RKO (cell line): ENCODE measurements at places on chromosomes 3 and 15.

- DNase-seq: no peak
Measured at GRCh38 chr3:127296166-127296565, 8.3 kb upstream of the PRR20G start.

DNA sequence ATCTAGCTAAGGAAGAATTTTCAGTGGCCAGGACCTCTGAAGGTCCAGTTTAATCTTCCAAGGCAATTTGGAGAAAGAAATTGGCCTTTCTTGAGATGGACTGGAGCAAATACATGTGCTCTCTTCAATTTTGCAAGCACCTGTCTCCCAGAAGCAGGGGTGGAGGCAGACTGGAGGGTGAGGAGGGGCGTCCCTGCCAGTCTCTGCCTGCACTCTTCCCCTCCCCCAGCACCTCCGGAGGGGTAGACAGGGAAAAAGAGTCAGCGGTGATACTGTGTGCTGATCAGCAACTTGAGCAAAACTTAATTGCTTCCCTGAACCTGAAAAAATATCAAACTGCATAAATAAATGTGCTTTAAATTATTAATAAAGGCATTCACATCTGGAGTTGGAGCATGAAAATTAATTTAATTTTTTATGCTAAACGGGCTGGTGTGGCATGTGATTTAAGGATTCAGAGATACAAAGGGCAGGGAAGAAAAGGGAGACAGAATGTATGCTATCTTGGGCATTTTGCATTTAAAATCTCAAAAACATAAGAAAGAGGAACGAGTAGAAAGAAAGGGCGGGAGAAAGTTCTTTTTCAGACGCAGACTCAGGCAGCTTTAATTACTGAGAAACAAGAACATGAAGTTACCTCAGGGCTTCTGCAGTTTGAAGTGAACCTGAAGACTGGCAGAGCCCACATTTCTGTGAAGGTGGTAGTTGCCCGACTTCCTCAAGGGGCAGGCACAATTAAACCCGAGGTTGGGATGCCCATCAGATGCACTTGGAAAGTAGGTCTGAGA is 319.7 kb downstream of the UACA start:
- no peak for DNase-seq

DNA sequence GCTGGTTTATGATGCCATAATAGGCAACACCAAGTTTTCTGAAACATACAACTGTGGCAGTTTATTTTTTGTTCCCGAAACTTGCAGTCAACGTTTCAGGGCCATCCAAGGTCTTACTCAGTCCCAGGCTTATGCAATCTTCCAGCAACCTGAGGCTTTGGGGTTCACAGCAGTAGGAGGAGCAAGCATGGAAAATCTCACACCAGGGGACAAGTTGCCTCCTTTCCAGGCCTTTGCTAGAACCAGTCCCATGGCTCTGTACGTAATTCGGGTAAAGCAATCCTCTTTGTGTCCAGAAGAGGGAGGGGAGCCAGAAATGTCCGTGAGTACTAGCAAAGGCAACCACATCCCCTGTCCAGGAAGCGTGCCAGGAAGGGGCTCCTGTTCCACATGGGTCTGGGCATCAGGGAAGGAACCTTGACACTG is 4.7 kb upstream of the FAM240A start:
- peak; percentile 23 for DNase-seq

DNA sequence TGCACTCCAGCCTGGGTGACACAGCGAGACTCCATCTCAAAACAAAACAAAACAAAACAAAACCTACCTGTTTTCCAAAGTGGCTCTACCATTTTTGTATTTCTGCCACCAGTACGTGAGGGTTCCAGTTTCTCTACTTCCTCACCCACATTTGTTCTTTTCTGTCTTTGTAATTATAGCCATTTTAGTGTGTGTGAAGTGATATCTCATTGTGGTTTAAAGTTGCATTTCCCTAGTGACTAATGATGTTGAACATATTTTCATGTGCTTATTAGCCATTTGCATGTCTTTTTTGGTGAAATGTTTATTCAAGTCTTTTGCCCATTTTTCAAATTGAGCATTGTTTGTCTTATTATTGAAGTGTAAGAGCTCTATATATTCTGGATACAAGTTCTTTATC is 50.7 kb downstream of the TRA2B start:
- DNase-seq: no peak

- no peak for DNase-seq
Measured at GRCh38 chr3:119555309-119555735, 4.1 kb downstream of the CD80 start.
